ENCODE measurements at places on chromosomes 5 and 9.

DNA sequence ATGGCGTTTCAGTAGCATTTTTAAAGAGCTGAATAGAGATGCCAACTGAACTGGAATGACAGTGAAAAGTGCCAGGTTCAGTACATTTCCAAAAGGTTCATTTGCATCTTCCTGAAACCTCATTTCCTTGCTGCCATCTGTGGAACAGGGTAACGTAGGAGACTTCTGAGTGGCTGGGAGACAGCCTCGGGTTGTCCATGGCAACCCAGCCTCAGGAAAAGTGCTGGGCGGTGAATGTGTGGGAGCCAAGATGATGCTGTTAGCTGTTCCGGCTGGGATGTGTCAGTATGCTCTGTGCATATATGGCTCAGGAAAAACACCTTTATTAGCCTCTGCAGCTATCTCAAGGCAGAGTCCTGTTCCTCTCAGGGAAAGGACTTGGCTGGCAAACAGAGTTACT, 87.5 kb downstream of the KLHL3 start:
- no peak for DNase-seq

DNA sequence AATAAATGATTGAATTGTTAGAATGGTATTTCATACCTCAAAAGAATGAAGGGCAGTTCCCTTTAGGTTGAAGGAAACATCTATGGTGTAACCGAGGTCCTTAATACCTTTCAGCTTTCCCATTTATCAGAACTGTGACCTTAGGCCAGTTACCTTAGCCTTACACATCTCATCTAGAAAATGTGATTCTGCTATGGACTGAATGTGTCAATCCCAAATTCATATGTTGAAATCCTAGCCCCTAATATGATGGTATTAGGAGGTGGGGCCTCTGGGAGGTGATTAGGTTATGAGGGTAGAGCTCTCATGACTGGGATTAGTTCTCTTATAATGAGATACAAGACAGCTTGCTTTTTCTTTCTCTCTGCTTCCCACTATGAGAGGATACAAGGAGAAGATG, 441.9 kb downstream of the PLK2 start:
- DNase-seq, result no peak

GRCh38 chr5:112560371-112560770, 141.3 kb upstream of the EPB41L4A start:
- no peak for DNase-seq

DNA sequence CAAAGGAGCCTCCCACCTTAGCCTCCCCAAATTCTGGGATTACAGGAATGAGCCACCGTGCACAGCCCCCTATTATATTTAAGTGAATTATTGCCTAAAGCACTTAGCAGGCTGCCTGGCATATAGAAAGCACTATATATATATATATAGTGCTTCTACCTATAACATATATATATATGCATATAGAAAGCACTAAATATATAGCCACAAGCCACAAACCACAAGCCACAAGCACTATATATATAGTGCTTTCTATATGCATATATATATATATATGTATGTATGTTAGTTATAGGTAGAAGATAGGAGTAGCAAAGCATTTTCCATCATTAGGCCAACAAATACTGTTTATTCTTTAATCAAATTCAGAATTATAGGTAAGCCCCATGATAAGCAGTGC, 185.8 kb downstream of the CWC27 start:
- no peak for DNase-seq

GRCh38 chr9:32728181-32728580, 55.2 kb upstream of the TMEM215 start:
- no peak for DNase-seq

- peak; percentile 63 for DNase-seq
Observed at GRCh38 chr5:176596689-176597416, 13.1 kb downstream of the GPRIN1 start.

- no peak for DNase-seq
Observed at GRCh38 chr5:53643445-53643844, 83.0 kb downstream of the NDUFS4 start.

- DNase-seq, result no peak
Observed at GRCh38 chr9:33341182-33341581, 50.9 kb downstream of the NFX1 start.

DNA sequence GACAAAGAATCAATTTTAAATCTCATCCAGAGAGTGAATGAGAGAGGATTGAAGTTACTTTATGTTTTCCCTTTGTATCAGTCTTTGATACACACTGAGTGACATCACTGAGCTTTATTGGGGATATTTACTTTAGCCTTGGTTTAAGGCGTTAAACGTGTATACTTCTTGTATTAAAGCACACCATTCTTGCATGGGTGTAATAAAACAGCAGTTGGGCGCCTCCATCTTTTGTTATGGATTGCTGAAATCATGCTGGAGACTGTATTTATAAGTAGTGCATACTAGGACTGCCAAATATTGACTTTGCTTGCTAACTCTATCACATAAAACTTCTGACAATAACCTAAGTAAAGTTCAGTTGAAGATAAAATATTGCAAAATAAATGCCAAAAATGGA, 1755.8 kb upstream of the WWC1 start:
- DNase-seq, result no peak

- DNase-seq, result no peak
Observed at GRCh38 chr5:55600497-55601203, 65.9 kb upstream of the PLPP1 start.

GRCh38 chr5:59753599-59753998, 139.9 kb downstream of the PDE4D start:
- DNase-seq, result no peak

GRCh38 chr5:130571076-130571475, 594.0 kb downstream of the HINT1 start:
- DNase-seq, result no peak

DNA sequence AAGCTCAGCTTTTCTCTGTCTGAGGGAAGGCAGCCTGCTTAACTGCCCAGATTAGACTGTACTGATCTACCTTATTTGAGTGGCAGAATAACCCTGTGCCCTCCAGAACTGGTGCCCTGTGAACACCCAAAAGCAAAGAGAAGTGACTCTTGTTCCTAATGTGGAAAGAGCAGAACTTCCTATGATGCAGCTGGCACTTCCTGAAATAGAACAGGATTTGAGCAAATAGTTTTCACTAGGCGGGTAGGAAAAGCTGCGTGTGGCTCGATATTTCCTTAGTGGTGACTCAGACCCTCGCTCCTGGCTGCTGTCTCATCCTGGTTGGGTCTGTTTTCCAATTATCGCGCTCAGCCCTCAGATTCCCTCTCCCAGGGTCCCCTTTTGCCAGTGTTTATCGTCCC, 89.9 kb downstream of the SH3TC2 start:
- no peak for DNase-seq

DNA sequence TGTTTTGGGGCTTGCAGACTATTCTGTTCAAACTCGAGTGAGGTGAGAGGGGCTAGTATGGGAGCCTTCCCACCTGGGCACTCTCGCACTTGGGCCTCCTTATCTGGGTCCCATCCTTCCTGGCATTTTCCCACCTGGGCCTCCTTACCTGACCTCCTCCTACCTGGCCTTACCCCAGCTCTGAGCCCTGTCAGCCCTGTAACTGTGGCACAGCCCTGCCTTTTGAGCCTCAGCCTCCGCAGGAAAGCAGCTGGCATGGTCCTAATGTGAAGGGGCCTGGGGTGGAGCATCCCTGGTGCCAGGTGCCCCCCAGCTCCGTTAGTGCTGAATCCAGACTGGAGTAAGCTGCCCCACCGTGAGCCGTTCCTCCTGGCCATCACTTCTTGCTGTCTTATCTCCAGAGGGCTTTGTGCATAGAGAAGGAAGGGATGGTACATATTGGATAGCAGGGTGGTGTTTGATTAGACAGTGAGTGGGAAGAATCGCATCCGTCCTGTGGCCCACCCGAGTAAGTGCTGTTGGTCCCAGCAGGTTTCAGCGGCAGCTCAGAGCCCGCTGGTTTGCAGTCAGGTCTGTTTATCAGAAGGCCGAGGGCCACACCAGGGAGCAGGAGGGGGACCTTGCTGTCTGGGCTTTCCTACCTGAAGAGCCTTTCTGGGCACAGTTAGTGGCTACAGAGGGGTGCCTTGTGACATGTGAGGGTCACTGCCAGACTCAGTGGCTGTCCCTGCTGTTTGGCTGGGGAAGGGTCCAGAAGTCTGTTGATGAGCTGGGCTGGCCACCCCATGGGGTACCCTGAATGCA, 76.5 kb downstream of the WNK2 start:
- DNase-seq, result no peak

DNA sequence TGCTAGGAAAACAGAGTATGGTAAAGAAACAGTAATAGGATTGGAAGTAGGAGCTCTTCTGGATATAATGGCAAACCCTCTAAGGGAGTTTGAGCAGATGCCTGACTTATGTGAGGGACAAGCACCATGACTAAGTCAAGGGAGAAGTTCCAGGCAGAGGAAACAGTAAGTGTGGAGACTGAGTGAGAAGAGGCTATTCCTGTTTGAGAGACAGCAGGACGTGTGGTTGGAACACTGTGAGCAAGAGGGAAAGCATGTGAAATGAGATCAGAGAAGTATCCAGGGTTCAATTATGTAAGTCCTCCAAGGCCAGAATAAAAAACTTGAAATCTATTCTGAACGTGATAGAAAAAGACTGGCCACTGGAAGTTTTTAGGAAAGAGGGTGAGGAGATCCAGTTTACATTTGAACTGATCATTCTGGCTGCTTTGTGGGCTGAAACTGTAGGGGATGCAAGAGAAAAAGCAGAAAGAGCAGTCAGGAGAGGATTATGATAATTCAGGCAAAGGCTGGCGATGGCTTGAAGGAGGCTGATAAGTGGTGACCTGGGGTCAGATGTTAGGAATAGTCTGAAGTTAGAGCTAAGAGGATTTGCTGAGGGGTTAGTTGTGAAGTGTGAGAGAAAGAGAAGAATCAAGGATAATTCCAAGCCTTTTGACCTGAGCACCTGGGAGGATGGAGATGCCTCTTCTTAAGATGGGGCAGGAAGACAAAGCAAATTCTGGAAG, 19.2 kb downstream of the DMAC1 start:
- DNase-seq, result no peak

DNA sequence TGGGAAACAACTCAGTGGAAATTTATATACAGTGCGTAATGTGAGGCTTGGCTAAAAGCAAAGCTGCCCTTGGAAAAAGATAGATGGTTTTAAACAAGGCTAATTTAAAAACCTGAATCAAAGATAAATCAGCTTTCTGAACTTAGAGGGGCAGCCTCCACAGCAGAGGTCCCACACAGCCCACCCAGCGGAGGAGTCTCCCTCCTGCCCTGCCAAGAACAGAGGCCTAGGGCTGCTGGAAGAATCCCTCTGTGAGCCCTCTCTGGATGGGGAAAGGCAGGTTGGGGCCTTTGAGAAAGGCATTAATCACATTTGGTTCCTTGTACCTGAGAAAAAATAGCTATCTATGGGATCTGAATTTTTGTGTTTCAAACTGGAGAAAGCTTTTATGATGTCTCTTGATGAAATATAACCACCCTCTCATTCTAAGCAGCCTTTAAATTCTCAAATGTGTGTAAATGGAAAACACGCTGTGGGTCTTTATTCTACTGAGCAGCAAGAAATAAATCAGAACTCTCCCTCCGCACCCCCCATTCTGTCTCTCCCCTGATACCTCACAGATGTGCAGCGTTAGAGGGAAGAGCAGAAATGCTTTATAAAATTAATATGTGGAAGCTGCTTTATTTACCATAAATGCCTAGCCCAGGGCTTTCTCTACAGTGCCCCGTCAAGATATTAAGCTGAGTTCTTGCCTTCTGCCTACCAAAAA, 329.2 kb downstream of the EFNA5 start:
- DNase-seq, result no peak

DNA sequence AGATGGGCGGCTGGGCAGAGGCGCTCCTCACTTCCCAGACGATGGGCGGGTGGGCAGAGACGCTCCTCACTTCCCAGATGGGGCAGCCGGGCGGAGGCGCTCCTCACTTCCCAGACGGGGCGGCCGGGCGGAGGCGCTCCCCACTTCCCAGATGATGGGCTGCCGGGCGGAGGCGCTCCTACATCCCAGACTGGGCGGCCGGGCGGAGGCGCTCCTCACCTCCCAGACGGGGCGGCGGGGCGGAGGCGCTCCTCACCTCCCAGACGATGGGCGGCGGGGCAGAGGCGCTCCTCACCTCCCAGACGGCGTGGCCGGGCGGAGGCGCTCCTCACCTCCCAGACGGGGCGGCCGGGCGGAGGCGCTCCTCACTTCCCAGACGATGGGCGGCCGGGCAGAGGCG, 140.2 kb downstream of the WDR70 start:
- DNase-seq, result no peak
